T-helper 2 cell treated with Interferon-gamma antibody and Interleukin-4, amounts not matched to agents 5 μg/mL and 100 μg/mL, for 36 hours (primary cell): ENCODE measurements at places on chromosomes 1 and 21.

GRCh38 chr1:184610876-184611595 is 143.6 kb downstream of the EDEM3 start:
- no peak for DNase-seq

DNA sequence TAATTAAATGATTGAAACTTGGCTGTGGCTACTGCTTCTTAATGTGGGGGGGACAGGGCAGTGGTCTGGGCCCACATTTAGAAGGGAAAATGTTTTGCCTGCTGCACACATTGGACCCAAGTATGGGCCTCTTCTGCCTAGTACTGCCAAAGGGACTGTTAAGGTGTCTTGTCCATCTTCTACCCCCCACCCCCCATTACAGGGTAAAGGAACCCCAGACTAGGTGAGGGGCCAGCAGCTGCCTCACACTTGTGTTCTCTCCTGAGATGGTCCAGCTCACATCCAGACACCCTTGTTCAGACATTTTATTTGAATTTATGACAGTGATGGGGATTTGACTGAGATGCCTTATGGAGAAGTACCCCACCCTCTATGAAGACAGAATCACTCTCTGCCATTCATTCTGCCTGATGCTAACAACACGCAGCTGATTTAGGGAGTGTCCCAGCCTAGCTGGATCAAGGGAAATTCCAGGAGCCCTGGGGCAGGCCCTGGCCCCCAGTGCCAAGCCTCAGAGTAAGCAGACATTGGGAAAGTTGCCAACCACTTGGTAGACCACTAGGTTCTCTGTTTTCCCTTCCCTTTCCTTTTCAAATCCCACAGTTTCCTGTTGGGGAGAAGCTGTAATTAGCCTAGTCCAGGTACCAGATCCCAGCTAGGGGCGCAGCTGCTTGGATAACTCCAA is 42.1 kb downstream of the YARS1 start:
- DNase-seq: no peak

GRCh38 chr1:245316784-245317183 is 162.0 kb downstream of the KIF26B start:
- no peak for DNase-seq

DNA sequence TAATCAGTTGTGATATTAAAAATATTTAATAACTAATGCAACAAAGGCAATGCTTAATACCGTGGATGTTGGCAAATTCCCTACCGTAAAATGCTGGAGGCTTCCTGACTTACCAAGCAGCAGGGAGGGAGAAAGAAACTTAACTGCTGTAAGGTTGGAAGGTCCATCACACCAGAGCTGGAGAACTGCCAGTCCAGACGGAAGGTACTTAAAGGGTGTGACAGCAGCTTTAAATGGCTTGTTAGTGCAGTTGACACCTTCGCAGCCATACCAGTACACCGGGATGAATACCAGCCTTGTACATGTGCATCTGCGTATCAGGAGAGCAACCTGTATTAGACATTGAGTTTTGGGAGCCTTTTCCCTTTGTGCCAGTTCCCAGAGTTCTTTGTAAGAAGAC is 269.5 kb upstream of the NCAM2 start:
- DNase-seq: no peak

- no peak for DNase-seq
Measured at GRCh38 chr1:231934797-231935196, 308.2 kb downstream of the DISC1 start.

GRCh38 chr21:45827302-45827692 is 154.3 kb upstream of the COL6A1 start:
- DNase-seq: no peak

- DNase-seq: no peak
Measured at GRCh38 chr1:230435108-230435507, 9.0 kb upstream of the PGBD5 start.

DNA sequence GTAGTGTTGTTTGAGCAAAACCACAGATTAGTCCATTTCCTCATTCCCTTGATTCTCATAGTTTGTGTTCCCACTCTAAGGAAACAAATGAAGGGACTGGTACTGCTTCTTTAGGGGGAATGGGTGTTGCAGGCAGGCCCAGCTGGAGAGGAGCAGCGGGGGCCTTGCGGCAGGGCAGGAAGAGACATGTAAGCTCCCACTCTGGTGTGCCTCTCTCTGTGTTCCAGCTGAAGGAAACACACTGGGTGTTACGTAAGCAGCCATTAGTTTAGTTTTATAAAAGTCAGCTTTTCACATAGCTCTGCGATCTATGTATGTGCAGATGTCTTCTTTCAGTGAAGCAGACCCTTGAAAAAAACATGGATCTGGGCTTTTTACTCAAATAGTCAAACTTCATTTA is 99.5 kb downstream of the CACHD1 start:
- DNase-seq: no peak

DNA sequence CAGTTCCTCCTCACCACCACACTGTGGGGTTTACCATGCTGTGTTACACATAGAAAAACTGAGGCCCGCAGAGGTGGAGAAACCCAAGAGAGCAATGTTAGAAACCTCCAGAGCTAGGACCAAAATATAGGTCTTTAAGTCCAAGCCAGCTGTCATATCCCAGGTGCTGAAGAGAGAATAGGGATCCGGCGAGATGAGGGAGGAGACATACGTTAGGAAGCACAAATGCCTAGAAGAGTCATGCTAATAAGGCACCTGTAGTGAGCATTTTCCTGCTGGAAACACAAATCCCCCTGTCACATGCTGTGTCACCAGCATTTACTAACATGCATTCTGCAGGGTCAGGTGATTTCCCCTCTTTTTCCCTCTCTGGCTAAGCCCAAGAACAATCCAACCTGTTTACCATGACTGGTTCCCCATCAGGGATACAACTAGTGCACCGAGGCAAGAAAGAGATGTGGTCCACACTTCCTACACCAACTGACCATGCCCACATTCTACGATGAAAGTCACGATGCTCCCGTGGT is 168.6 kb upstream of the CAMK1G start:
- no peak for DNase-seq

GRCh38 chr21:41952568-41953248 is 1.1 kb downstream of the C2CD2 start:
- no peak for DNase-seq

GRCh38 chr1:11475748-11476147 is 3.2 kb upstream of the DISP3 start:
- DNase-seq: no peak

DNA sequence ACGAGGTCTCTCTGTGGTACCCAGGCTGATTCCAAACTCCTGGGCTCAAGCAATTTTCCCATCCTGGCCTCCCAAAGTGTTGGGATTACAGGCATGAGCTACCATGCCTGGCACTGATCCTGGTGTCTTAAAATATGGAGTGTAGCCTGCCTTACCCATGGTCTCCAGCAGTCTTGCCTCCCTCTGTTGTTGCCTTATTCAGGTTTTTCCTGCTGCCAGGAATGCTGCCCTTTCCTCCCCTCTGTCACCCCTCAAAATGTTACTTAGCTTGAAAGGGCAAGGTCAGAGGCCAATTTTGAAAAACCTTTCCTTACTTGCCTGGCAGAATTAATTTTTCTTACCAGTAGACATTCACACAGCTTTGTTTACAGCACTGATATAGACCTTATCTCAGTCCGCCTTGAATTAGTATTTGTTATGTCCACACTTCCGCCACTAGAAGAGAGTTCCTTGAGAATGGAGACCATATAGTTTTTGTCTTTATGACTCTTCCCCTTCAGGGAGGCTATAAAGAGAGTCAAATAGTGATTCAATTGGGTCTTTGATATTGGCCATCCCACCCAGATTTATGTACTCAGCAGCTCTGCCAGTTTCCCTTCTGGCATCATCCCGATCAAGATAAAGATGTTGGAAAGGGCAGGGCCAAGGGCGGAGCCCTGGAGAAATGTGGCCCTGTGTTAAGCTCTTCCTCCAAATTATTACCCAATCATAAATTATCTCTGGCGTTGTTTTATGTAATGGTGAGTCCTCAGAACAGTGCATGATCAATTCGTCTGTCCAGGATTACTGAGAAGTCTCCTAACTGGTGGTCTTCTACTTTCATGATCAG is 38.8 kb downstream of the C1orf21 start:
- DNase-seq: no peak

DNA sequence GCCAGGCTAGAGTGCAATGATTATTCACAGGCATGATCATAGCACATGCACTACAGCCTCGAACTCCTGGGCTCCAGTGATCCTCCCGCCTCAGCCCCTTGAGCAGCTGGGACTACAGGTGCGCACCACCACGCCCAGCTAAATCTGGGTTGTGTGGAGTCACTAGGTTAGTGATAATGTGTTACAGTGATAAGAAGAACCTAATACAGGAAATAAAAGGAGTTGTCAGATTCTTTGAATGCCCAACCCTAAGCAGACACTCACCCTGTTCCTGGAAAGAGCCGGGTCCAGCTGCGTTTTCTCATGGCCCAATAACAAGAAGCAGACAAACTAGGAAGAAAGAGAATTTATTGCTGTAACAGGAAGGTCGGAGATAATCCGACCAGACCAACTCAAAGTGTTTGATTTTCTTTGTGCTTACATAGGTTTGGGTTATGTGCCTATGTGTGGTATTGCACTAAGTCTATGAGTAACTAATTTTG is 8.8 kb downstream of the IFNGR2 start:
- no peak for DNase-seq

DNA sequence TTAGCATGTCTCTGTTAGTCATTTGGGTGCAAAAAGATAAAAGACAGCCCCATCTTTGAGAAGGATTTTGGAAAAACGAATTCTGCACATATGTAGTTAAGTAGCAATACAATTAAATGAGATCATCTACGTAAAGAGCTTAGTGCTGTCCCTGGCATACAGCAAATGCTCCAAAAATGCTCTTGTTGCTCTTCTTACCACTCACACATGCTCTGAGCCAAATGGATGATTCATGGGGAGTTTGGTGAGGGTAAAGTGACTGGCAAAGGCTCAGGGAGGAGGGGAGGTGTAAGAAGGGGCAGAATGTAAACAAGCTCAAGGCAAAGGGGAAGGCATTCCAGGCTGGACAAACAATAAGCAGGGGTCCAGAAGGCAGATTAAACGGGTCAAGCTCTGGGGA is 191.9 kb downstream of the AK5 start:
- no peak for DNase-seq

GRCh38 chr1:100622037-100622436 is 84.1 kb downstream of the GPR88 start:
- DNase-seq: no peak

DNA sequence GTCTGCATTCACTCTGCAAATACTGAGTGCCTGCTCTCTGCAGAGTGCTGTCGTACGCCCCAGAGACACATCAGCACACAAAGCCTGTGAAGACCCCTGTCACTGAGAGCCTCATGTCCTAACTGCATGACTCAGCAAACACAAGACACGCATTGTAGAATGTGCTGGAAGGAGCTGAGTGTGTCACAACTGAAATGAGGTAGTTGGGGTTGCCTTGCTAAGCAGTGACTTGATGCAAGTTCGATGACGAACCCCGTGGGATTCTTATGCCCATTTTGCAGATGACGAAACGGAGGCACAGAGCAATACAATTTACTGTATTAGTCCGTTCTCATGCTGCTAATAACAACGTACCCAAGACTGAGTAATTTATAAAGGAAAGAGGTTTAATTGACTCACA is 65.1 kb downstream of the RIPK4 start:
- DNase-seq: no peak

GRCh38 chr1:153651771-153652170 is 6.7 kb upstream of the SNAPIN start:
- DNase-seq: no peak

GRCh38 chr21:29953072-29953471 is 13.3 kb upstream of the GRIK1 start:
- no peak for DNase-seq

GRCh38 chr1:106964495-106964894 is 92.0 kb upstream of the PRMT6 start:
- no peak for DNase-seq

DNA sequence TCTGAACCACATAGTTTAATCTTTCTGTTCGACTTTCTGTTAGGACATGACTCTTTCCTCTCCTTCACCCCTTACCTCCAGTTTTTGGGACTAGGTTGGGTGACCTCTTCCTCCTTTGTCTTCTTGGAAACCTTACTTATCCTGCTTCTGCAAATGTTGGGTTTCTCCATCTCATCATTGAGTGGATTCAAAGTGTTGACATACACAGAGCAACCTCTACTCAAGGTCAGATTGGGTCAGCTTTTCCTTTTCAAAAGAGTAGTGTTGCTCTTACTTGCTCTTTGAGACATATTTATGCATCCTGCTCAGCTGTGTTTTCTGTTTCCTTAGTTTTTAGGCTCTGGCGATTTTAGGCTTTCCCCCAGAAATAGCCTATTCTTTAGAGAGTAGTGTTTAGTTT is 3.7 kb downstream of the CAMTA1 start:
- DNase-seq: no peak

DNA sequence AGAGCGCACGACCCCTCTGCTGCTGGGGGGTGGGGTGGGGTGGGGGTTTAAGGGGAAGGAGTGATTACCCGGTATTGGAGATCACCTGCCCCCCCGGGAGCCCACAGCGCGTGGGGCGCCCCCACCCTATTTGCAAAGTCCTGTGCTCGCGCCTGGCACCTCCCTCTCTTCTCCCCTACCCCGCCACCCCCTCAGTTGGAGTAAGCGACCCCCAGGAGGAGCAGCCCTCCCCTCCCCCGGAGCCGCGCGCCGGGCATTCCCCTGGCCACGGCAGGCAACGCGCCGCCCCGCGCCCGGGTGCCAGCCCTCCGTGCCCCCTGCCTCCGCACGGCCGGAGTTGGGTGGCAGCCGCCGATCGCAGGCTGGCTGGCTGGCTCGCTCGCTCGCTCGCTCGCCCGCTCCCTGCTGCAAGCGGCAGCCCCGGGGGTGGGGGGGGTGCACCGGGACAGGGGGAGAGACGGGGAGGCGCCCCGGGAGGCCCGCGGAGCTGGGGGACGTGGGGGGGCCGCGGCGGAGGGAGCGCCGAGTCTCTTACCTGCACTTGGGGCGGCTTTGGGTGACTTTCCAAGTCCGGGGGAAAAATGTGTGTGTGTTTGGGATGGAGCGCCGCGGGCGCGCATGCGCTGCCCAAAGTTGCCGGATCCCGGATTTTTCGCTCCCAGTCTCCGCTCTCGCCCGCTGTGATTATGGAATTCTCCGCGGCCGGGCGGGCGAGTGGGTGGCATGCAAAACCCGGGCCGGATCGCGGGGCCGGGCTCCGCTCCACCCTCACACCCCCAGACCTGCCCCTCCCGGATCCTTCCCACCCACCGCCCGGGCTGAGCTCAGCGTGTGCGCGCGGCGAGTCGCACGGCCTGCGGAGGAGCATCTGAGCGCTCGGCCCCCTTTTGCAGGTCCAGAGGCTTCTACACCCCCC is at the start of gene CASZ1:
TSS of gene CASZ1 (minus strand) at position 618 of the 916 bp plus-strand sequence. CDS start 102,757 bp downstream, outside the sequence.
- no peak for DNase-seq

GRCh38 chr1:22484706-22485345 is 33.2 kb downstream of the ZBTB40 start:
- DNase-seq: no peak

GRCh38 chr1:93395195-93395594 is 49.5 kb downstream of the DR1 start:
- no peak for DNase-seq

DNA sequence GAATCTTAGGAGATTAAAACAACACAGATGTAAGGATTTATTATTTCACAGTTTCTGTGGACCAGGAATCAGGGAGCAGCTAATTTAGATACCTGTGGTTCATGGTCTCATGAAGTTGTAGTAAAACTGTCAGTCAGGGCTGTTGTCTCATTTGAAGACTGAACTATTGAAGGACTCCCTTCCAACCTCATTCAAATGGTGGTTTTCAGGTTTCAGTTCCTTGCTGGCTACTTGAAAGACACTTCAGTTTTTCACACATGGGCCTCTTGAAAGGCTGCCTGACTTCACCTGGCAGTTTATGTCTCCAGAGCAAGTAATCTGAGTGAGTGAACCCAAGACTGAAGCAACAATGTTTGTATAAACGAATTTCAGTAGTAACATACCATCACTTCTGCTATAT is 915.9 kb downstream of the PLA2G4A start:
- no peak for DNase-seq

- DNase-seq: no peak
Measured at GRCh38 chr1:231116738-231117137, 45.1 kb upstream of the TRIM67 start.
